ENCODE measurements at places on chromosomes 12 and 14.

- DNase-seq, result no peak
These were observed 23.8 kb downstream of the NEUROD4 start for GRCh38 chr12:55043542-55043941.

- no peak for DNase-seq
These were observed 33.2 kb upstream of the RASSF3 start for GRCh38 chr12:64577046-64577445.

DNA sequence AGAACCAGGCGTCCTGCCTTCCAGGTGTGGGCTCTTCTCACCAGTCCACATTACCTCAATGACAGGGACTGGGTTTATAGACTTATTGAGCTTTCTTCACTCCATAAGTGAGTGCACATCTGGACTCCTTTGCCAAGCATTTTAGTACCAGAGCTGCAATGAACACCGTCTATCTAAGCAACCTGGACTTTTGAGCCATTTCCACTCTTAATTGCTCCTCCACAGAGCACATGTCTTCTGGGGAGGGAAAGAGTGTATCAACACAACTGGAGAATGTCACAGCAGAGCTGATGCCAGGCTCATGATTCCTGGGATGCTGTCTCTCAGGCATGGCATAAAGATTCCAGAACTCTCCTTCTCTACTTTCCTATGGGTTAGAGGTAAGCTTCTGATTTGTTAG, 43.0 kb upstream of the BDKRB2 start:
- no peak for DNase-seq

- DNase-seq, result no peak
These were observed 24.9 kb downstream of the NUDT4 start for GRCh38 chr12:93402333-93403311.

GRCh38 chr12:3122841-3123678, 45.9 kb downstream of the TSPAN9 start:
- no peak for DNase-seq

GRCh38 chr14:59067127-59067894, 121.2 kb upstream of the DAAM1 start:
- no peak for DNase-seq

- DNase-seq, result no peak
These were observed 3.8 kb downstream of the MARS1 start for GRCh38 chr12:57491393-57492280.

GRCh38 chr12:69527506-69528272, 57.5 kb downstream of the FRS2 start:
- DNase-seq, result no peak

GRCh38 chr12:64522807-64523206, 70.9 kb downstream of the TBK1 start:
- no peak for DNase-seq

DNA sequence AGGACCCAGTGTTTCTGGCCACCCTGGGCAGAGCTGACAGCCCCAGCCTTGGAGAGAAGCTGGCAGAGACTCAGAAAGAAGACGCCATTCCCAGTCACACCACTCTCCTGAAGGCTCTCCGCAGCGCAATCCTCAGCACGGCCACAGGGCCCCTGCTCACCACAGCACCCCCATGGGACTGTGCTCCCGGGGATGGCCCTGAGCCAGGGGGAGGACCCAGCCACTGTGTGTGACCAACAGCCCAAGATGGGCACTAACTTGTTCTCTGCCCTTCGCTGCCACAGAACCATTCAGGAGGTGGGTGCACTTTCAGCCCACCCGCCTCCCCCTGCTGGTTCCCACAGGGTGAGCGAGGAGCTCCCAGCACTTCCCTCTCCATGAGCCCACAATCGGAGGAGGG, 57.1 kb downstream of the CCNK start:
- DNase-seq, result no peak

- no peak for DNase-seq
These were observed 169.7 kb upstream of the G2E3 start for GRCh38 chr14:30389134-30389876.

DNA sequence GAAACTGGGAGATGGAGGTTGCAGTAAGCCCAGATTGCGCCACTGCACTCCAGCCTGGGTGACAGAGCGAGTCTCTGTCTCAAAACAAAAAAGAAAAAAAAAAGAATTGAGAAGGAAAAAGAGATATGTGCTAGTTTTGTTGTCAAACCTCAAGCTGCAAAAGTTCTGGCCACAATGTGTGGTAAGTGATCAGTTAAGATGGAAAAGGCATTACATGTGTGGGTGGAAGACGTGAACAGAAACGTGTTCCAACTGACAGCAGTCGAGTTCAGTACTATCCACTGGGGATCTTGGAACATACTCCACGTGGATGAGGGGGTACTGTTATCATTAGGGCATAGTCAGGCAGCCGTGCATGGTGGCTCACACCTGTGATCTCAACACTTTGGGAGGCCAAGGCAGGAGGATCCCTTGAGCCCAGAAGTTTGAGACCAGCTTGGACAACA, 17.3 kb downstream of the GPR68 start:
- DNase-seq, result no peak

- no peak for DNase-seq
These were observed 37.5 kb upstream of the SINHCAF start for GRCh38 chr12:31363416-31363809.

GRCh38 chr14:61462566-61463193, 141.3 kb downstream of the PRKCH start:
- DNase-seq, result no peak

DNA sequence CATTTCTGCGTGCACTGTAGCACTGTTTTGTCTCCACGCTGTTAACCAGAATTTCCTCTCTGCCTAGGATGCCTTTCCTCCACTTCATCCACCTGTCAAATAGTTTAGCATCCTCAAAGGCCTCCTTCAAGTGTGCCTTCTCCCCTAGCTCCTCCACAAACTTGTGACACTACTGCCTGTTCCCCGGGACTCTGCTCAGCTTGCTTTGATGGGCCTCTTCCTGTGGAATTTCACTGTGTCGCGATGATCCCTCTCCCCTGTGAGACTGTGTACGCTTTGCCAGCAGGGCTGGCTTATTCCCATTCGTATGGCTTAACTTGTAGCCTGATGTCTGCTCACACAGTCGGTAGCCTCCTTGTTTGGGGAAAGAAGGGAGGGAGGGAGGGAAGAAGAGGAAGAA, 426.8 kb downstream of the VRK1 start:
- no peak for DNase-seq

DNA sequence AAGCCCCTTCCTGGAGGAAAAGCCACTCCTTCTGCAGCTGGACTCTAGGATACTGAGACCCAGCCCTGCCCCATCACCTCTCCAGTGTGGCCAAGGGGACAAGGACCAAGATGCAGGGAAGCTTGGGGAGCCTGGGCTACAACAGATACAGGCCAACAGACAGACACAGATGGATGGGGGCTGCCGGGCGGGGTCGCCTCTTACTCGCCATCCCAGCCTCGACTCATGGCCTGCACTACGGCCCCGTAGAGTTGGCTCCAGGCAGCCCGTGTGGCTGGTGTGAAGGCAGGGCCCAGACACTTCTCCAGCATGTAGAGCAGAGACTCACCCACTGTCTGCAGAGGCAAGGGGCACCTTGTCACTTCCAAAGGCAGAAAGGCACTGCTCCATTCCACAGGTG, 4.7 kb downstream of the NGB start:
- DNase-seq, result no peak

- DNase-seq, result no peak
These were observed 71.8 kb downstream of the NINJ2 start for GRCh38 chr12:591167-592023.

DNA sequence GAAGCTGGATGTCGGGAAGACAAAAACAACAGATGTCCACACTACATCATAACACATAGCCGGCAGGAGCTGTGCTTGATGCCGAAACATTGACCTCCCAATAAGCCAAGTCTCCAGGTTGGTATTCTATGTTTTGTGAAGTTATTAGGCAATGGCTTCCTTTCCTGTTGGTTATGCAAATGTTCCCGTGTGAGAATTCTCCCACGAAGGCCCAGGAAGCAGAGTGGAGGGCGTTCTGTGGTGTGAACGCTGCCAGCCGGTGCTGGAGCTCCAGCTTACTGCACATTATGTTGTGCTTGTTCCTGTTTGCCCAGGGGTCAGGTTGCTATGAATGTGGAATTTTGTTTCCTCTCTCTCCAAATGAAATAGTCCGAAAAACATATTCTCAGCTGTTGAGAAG, 156.4 kb upstream of the HMGA2 start:
- no peak for DNase-seq

- no peak for DNase-seq
These were observed 9.5 kb downstream of the RITA1 start for GRCh38 chr12:113194971-113195391.

DNA sequence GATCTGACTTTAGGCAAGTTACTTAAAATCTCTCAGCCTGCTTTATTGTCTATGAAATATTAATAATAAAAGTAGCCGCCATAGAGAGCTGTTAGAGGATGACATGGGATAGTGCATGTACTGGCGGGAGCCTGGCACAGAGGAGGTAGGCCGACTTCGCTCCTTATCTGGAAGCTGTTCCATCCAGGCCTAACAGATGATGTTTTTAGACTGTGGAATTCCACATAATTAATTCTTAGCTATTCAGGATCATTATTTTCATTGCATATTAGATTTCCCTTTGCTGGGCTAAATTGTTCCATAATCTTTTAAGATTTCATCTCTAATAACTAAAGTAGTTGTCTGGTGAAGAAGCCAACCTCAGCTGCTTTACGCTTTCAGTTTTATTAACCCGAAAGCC, 30.8 kb downstream of the CNTN1 start:
- no peak for DNase-seq

All from stimulated activated CD4-positive, alpha-beta T cell treated with anti-CD3 and anti-CD28 coated beads, Interleukin-12 subunit alpha, Interleukin-12 subunit beta, amount 100 ng/mL, for 24 hours (primary cell).